ENCODE measurements at places on chromosomes 12 and 14.
A peak's percentile ranks its signal among the peaks of the same experiment; 100 is the strongest.

DNA sequence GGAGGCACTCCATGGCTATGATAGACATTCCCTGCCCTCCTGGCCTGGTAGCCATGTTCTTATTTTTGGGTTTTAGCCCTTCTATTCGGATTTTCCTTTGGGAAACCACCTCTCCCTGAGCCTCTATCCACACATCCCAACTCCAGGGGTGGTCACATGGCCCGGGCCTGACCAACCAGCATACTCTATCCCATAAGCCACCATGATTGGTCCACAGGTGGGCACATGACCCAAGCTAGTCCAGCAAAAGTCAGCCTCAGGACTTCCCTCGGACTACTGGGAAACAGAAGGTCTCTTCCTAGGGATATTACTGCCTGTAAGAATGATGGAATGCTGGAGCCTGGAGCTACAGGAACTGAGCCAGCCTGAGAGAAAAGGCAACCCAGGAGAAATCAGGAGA lies 12.5 kb downstream of the PRIMA1 start:
- no peak for DNase-seq

- no peak for DNase-seq
Measured at GRCh38 chr12:109346920-109347319, 780 bp upstream of the MYO1H start.

GRCh38 chr14:24699052-24699451 lies 65.1 kb upstream of the GZMB start:
- no peak for DNase-seq

GRCh38 chr14:89451229-89451628 lies 34.2 kb upstream of the FOXN3 start:
- DNase-seq: no peak

DNA sequence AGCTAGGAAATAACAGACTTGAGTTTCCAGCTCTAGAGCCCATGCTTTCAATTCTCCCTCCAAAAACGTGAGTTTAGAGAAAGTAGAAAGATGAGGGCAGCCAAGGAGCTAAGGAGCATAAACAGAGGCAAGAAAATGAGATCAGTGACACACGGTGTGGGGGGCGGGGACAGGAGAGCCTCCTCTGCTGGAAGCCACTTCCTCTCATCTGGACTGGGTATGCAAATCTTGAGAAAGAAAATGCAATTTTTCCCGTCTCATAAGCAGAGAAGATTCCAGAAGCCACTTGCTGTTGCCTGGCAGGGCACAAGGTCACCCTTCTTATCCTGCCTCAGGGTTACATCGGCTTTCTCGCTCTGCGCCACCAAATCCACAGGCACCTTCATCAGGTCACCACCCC lies 6.0 kb downstream of the OR10P1 start:
- DNase-seq: no peak

- no peak for DNase-seq
Measured at GRCh38 chr14:64123241-64123822, 170.8 kb downstream of the ESR2 start.

- DNase-seq: no peak
Measured at GRCh38 chr12:25186038-25186787, 8.7 kb downstream of the DNAI7 start.

DNA sequence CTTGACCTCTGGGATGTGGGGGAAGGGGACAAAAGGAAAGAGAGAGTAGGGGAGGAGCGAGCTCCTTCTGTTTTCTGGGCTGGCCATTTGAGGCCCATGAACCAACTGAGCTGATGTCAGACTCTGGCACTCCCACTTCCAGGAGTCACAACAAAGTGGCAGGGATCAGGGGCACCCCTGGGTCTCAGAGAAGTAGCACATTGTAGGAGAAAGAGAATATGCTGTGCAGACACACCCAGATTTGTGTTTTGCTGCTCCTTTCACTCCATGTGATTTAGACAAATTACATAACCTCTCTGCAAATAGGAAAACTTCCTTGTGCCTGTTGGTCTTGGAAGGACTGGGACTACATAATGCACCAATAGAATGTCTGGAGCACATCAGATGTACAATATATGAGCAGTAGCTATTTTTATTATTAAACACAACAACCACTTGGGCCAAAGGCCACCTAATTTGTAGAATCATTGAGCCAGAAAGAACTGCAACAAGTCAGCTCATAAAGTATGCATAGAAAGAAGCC lies 265.5 kb downstream of the ZFP36L1 start:
- no peak for DNase-seq

GRCh38 chr12:94749455-94749854 lies 99.1 kb upstream of the TMCC3 start:
- no peak for DNase-seq

DNA sequence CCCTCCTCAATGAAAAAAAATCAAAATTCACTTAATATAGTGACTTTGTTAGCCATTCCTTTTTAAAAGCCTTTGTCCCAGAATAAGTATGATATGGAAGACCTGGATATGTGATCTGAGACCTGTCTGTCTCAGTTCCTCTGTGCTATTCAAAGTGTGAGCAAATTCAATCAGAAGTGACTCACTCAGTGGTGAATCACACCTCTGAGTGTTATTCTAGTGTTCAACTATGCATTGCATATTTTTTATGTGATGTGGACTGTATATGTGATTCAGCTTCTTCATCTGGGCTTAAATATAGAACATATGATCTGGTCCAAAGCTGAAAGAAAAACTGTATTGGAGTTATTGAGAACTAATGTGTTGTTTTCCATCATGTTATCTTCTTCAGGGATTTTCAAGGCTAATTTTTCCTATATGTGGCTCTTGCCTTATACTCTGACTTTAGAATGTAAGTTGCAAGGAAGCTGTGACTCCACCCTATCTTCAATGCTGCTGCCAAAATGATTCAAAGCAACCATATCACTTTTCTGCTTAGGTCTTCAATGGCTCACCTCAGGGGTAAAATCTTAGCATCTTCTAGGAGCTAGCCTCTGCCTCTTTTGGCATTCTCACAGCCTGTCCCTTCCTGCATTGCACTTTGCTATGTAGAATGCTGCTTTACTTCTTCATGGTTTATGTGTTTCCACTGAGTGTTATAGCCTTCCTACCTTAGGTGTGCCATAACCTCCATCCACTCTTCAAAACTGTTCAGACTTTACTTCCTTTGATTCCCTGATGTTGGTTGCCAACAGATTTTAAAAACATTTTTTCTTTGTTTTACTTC lies 169.8 kb downstream of the OTOGL start:
- no peak for DNase-seq

GRCh38 chr14:80152166-80152565 lies 59.1 kb downstream of the DIO2 start:
- no peak for DNase-seq

GRCh38 chr12:44015333-44015941 lies 179.6 kb downstream of the TMEM117 start:
- DNase-seq: peak; percentile 46

DNA sequence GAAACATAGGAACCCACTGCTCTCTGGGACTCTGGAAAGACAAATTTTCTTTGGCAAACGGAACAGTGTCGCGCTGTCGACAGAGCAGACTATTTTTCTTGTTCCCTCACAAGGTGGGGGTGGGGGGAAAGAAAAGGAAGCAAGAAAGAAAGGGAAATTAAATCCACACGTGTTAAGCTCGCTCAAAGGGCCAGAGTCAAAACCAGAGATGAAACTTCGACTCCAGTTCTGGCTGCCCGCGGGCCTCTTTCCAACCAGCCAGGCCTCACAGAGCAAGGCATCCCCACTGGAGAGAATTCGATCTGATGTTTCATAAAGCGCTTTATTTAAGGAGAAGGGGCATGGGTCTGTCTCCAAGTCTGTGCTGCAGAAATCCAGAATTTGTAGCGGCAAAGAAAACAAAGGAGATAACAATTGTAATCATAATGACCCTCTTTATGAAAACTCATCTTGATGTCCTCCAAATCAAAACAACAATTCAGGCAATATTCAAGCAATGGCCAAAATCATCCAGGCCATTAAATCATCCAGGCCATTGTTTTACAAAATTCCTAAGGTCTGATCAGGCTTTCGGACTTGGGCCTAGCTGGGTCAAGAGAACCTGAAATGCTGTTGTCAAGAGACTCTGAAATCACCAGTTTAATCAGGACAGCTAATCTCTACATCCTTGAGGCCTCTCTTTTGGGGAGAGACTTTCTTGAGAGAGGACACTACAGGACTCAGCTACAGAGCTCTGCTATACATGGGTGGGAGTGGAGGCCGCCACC lies 5.3 kb upstream of the TBX5 start:
- DNase-seq: no peak

GRCh38 chr12:15597125-15597830 lies 191.9 kb downstream of the EPS8 start:
- no peak for DNase-seq

GRCh38 chr12:8846305-8846704 lies 23.9 kb downstream of the A2ML1 start:
- no peak for DNase-seq

DNA sequence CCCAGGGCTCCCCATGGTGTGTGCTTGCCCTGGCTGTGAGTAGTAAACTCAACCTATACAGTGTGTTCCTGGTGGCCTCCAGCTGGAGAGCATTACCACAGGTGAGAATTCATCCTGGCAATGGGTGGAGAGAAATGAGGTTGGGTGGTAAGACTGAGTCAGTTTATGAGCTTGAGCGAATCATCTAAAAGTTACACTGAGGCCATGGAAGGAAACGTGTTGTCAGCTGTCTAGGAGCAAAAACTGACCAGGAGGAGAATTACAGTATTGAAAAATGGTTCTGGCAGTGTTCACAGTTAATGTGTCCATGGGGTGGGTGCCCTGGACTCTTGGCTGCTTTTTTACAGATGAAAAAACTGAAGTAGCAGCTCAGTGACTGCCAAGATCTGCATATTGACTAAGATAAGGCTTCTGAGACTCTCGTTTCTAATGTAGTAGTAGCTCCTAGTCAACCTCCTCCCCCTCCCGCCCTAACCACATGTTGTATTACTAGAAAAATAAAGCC lies 202.0 kb upstream of the AMIGO2 start:
- DNase-seq: no peak

GRCh38 chr14:21025371-21026273 lies 761 bp upstream of the NDRG2 start:
- no peak for DNase-seq

- no peak for DNase-seq
Measured at GRCh38 chr12:20429852-20430251, 61.5 kb downstream of the PDE3A start.

- DNase-seq: no peak
Measured at GRCh38 chr14:53999061-53999488, 42.5 kb upstream of the BMP4 start.

DNA sequence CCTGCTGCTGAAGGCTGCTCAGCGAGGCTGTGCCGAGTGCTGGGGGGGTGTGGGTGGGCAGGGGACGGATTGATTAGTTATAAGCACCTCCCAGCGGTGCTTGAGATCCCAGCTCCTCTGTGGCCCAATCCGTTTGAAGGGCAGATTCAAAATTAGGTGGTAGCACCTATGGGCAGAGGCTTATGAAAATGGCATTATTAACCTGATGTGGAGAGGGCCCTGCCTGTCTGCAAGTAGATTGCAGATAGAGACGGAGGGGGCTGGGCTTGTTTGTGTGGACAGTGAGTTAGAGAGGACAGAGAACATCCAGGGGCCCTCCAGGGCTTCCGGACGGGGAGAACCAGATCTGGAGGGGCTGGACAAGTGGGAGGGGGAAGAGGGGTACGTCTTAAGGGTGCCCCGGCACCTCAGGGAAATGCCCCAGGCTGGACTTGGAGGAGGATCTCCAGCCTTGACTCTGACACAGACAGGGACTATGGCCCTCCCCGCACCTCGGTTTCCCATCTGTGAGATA lies at the start of gene RTL1:
Gene RTL1 (minus strand): TSS at position 51 of the 514 bp plus-strand sequence. CDS start 18,934 bp downstream, outside the sequence.
- no peak for DNase-seq

GRCh38 chr14:67567654-67568053 lies 32.4 kb downstream of the PIGH start:
- DNase-seq: no peak

DNA sequence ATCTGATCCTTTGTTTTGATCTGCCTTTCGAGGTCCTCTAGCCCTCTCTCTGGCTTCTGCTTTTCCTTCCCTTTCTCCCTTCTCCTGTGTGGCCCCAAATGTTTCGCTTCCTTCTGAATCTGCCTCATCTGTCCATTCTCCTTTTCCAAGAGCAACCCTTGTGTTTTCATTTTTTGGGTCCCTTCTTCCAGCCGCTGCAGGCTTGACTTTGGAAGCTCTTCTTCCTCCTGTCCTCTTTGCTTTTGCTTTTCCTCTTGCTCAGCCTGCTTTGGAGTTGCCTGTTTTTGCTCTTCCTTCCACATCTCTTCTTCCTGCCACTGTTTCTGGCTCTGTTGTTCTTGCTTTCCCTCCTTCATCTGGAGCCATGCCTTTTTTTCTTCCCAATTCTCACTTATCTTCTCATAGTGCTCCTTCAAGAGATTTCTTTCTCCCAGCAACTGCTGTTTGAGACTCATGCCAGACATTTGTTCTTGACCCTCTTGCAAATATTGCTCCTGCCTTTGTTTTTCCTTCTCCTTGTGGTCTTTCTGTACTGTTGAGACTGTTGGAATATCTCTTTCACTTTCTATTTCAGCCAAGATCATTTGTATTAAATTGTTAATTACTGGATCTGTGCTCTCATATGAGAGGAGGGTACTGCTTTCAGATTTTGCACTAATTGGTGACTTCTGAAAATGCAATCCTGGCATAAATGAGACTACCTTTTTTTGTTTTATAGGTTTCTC lies 42.4 kb downstream of the FAM186A start:
- DNase-seq: no peak

GRCh38 chr14:72169521-72169920 lies 237.3 kb downstream of the RGS6 start:
- DNase-seq: no peak

DNA sequence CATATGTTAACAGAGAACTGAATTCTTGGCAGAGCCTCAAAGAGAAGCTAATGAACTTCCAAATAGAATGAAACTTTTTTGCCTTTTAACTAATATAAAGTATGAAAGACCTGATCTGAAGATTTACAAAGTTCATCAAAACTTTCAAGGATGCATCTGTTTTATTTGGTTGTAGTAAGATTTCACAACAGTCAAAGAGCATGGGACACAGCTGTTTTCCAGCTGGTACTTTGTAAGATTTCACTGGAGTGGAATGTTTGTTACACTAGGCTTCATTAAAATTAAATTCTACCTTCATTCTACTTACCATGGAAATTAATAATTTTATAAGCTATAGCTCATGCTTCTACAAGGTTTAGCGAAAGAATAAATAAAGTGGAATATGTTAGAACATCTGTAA lies 351.2 kb downstream of the SLC6A15 start:
- no peak for DNase-seq

All from foreskin melanocyte (primary cell).